ENCODE measurements at places on chromosomes 3 and 15.

DNA sequence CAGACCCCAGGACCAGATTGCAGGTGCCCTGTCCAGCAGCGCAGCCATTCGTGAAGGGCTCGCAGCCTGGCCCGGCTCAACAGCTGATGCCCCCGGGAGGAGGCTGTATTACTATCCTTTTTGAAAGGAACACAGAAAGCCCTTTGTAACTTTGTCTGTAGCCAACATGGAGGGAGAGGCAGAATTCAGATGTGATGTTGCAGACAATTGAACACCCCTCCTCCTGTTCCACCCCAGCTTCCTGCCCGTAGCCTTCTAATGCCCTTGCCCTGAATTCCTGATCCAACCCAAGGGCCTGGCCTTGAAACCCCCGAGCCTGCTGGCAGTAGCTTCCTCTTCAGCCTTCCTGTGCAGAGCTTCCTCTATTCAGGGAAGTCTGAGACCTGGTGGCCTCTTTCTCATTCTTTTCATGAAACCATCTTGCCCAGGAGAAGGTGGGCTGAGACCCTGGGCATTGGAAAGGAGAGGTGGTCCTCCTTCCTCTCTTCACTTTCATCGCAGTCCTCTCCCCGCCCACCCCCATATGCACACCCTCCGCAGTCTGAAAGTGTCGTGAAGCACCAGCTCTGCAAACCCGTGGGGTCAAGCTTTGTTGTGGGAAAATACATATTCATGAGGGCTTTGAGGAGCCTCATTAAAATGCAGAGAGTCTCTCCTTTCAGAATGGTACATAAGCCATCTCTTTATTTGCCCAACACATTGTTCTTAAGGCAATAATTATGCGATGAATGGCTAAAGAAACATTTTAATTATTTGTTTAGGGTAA lies 109.2 kb downstream of the APBA2 start:
- no peak for DNase-seq

DNA sequence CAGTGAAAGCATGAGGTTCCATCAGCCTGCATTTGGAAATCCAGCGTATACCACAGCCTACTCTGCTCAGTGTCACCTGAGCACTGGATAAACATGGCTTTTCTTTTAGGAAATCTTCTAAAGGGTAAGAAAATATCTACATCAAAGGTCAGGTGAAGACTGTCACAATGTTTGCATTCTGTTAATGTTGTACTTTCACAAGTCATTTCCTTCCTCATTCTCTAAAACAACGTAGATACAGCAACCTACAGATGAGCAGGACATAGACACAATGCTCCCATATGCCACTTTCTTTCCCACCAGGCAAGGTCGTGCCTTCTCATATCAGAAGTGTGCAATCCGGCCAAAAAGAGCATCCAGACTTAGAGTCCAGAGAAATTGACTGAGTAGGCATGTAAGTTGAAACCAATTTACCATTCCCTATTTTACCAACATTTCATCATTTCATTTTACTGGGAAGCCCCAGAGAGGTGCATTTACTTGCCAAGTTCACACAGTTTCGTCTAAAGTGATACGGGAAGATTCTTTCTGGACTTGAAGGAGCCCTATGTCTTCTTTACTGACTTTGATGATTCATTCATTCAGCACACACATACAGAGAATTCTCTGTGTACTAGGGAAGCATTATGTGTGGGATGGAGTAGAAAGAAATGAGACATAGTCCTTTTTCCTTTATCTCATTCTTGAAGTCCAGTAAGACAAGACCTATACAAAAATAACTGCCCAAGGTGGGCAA lies 30.6 kb upstream of the LPP start:
- DNase-seq: no peak

DNA sequence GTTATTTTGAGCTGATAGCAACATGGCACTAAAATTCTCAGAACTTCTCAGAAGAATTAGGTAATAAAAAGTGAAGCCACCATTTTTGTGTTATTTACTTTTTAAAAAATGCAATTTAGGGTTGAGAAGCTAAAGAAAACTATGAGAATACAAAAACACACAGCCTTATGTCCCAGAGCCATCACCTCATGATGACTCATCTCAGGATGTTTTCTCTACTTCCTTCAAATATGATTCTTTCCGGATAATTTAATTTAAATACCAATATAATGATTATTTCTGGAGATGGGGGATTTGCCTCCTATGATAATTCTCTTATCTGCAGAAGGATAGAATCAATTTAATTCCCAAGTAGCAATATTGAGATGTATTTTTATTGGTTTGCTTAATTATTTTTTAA lies 105.6 kb upstream of the BFSP2 start:
- DNase-seq: no peak

- DNase-seq: no peak
Measured at GRCh38 chr15:60875681-60876080, 353.4 kb downstream of the RORA start.

GRCh38 chr15:86797135-86797534 lies 717.5 kb downstream of the AGBL1 start:
- no peak for DNase-seq

GRCh38 chr15:63942486-63943365 lies 103.6 kb downstream of the DAPK2 start:
- DNase-seq: no peak

DNA sequence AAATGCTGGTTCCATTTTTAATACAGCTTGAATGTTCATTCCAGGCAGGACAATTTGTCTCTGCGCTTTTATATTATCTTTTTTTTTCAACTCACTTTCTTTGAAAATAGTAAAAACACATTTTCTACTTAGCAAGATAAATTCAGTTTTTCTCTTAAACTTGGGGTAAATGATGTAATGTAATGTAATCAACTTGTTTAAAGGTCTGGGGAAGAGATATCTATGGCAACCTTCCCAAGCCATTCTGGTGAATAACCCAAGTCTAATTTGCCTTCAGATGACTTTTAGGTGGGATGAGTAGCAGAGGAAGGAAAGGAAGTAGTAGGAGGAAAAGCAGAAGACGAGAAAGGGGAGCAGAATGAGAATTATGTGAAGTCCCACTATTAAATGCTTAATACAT lies 335.1 kb downstream of the SV2B start:
- DNase-seq: no peak

DNA sequence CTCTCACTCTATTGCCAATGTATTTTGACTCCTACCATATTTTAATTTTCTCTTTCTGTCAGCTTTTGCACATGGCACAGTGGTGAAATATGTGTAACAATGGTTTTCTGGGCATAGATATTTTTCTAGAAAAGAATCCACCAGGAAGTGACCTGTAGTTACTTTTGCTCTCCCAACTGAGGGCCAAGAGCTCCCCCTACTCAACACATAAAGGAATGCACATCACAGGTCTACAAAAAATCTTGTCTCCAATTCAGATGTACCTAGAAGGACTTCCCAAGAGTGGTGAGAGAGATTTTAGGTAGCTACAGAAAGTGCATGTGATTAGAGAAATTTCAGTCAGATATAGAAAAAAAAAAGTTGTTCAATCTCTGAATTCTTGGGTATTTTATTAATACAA lies 15.6 kb downstream of the CPA3 start:
- DNase-seq: no peak

- DNase-seq: no peak
Measured at GRCh38 chr3:22659651-22660475, 543.3 kb upstream of the UBE2E2 start.

GRCh38 chr3:29420106-29420505 lies 139.2 kb downstream of the RBMS3 start:
- DNase-seq: no peak

GRCh38 chr15:76199106-76200082 lies 111.9 kb downstream of the ETFA start:
- DNase-seq: no peak

- no peak for DNase-seq
Measured at GRCh38 chr3:133361011-133361410, 38.8 kb upstream of the BFSP2 start.

- DNase-seq: no peak
Measured at GRCh38 chr3:132726341-132726823, 4.2 kb upstream of the NPHP3 start.

- no peak for DNase-seq
Measured at GRCh38 chr15:67924359-67924974, 84.6 kb upstream of the RNU6-1 start.

DNA sequence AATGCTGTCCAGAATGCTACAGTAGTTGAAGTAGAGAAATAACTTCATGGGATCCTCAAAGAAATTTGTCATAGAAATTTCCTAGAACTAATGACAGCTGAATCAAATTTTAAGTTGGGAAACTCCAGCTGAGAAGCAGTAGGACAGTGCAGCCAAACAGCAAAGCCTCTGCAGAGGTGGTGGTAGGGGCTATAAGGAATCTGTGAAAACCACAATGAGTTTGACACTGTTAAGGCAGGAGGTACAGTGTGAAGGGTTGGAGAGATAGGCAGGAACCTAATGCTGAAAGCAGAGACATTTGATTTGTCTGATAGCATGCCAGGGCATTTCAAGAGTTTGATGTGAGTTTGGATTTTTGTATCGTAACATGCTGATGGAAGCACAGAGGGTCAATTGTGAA lies 22.0 kb downstream of the ASTE1 start:
- DNase-seq: no peak

GRCh38 chr15:27017168-27017809 lies 46.3 kb downstream of the GABRG3 start:
- DNase-seq: no peak

- no peak for DNase-seq
Measured at GRCh38 chr15:72200395-72201237, 3.0 kb upstream of the GRAMD2A start.

- no peak for DNase-seq
Measured at GRCh38 chr15:89112341-89112971, 24.2 kb downstream of the ABHD2 start.
